ENCODE measurements at places on chromosomes 4 and X.

- DNase-seq, result peak; percentile 78
Observed at GRCh38 chr4:121070696-121071639, 1.4 kb downstream of the NDNF start.

DNA sequence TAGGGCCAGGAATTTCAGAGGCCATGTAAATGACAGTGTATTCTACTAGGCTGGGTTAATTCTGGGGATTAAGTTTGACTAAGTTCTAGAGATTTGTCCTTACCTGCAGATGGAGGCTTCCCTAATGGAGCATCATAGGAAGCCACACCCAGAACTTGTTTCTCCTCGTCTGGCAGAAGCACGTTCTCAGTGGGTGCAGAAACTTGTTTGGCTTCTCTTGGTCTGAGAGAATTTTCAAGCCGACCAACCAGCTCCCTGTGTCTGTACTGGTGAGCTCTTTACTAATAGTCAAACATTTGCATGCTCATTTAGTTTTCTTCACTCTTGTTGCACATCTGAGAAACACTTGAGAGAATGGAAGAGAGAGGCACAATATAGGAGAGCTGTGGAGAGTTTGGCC is 907 bp upstream of the ATP10D start:
- no peak for DNase-seq

- DNase-seq, result peak; percentile 66
Observed at GRCh38 chrX:12955882-12956703, 18.8 kb upstream of the TMSB4X start.

DNA sequence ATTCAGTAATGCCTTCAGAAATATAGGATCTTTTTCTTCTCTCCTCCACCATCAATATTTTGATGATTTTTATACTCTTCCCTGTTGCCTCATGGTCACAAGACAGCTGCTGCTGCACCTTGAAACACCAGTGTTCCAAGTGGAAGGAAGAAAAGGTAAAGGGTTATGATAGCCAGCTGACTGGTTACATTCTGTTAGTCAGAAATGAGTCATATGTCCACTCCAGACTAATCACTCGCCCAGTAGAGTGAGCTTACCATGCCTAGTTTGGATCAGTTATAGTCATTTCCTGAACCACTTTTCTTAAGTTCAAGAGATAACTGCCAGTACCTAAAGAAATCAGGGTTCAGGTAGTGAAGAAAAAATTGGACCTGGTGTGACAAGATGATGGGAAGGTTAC is 532.3 kb upstream of the SMIM31 start:
- no peak for DNase-seq

- no peak for DNase-seq
Observed at GRCh38 chrX:110167952-110168451, 149.9 kb downstream of the AMMECR1 start.

DNA sequence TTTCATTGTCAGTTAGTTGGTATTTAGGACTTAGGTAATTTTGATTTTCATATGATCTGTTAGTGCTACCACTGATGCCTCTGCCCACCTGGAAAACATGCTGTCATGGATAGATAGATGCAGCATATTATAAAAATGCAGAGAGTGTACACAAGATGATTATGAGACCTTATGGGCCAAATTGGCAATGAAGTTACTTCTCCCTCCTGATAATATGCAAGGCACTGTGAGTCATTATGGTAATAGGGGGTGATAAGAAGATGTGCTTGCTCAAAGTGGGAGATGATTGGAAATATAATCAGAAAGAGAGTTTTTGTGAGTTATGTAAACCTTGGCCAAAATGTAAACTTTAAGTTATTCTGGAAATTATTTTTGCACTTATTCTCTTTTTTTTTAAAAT is 56.6 kb upstream of the RHOH start:
- DNase-seq, result no peak

DNA sequence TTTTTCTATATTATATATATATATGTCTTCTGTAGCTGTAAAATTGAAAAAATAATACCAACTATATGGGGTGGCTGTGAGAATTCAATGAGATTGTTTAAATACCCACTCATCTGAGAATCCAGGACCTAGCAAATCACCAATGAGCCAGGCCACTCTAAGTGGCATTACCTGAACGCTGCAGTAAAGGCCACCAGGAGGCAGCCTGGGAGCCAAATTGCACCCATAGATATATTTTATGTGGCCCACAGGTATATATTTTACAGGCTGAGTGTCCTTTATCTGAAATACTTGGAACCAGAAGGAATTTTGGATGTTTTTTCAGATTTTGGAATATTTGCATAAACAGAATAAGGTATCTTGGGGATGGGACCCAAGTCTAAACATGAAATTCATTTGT is 58.2 kb upstream of the C4orf50 start:
- no peak for DNase-seq

DNA sequence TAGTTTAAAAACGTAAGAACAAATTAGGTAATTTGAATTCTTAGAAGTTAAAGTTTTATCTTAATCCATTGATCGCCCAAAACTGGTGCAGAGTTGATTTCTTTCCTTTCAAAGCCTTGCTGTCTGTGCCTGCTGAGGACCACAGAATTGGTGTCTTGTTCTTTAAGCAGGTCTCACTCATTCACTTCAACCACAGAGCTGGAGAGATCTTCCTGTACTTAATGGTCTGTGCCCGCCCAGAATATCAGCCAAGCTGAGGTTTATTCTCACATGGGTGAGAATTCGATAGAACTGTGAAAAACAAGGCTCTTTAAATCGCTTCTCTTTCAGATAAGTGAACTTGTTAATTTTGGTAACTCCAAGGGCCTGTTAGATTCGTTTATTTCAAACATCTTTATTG is 31.6 kb downstream of the DCUN1D4 start:
- DNase-seq, result no peak

- no peak for DNase-seq
Observed at GRCh38 chrX:53294024-53294648, 12.8 kb upstream of the IQSEC2 start.

DNA sequence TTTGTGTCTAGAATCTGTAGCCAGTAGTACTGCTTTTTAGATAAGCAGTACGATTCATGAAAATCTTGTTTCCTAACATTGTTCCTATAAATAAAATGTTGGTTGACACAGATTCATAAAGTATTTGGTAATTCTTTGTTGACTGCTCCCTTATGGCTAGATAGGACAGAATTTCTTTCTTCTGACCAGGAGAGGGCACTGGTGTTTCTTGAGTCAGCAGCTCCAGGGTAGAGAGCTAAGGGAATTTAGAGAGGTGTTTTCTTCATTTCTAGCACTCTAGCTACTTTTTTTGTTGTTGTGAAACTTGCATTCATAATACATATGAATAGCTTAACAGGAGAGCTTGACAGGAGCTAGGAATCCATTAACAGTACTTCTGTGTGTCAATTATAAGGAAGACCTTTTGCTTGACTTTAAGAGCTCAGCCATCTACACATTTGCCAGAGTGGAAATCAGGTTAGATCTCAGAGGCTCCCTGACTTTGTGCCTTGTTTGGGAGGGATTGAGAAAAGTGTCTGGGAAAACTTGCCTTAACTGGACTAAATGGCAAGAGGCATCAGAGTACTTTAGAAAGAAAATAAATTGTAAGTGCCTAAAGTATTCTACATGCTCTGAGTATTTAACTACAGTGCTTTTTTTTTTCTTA is 756.1 kb downstream of the SH3BGRL start:
- peak; percentile 82 for DNase-seq

GRCh38 chrX:71177327-71177726 is 32.7 kb downstream of the NLGN3 start:
- DNase-seq, result no peak

DNA sequence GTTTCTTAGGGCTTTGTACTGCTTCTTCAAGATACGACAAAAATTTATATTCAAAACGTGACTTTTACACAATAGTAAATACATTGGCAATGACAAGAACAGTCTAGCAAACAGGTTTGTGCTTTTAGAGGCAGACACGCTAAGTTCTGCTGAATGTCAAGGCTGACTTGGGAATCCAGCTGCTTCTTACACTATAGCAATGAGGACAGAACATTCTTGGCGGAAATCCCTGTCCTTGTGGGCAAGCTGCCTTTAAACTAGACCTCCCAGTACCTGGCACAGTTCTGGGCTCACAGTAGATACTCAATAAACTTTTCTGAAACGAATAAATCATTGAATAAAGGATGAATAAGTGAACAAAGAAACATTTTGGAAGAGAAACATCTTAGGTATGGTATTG is 148.2 kb downstream of the RASL11B start:
- no peak for DNase-seq

DNA sequence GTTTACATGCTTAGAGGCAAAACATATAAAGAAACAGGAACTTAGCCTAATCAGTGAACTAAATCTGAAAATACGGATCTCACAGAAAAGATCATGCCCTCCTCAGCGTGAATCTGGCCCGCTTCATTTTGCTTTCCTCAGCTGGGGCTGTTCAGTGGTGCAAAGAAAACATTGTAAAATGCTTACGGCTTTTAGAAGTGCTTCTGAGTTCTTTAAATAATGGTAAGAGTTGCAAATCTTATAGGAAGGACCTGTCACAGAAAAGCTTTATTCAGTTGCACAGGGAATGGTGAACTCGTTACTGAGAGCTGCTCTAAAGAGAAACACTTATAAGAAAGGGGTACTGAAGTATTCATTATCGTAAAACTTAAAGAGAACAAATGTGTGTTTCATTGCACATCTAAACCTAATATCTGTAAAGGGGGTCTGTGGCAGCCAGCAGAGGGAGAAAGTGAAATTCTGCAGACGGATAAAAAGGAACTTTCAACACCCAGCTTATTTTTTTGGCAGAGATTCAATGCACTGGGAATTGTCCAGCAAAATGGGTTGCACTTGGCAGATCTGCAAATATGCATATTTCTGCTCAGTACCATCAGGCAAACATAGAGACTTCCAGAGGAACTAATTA is 139.2 kb upstream of the ANK2 start:
- DNase-seq, result no peak

DNA sequence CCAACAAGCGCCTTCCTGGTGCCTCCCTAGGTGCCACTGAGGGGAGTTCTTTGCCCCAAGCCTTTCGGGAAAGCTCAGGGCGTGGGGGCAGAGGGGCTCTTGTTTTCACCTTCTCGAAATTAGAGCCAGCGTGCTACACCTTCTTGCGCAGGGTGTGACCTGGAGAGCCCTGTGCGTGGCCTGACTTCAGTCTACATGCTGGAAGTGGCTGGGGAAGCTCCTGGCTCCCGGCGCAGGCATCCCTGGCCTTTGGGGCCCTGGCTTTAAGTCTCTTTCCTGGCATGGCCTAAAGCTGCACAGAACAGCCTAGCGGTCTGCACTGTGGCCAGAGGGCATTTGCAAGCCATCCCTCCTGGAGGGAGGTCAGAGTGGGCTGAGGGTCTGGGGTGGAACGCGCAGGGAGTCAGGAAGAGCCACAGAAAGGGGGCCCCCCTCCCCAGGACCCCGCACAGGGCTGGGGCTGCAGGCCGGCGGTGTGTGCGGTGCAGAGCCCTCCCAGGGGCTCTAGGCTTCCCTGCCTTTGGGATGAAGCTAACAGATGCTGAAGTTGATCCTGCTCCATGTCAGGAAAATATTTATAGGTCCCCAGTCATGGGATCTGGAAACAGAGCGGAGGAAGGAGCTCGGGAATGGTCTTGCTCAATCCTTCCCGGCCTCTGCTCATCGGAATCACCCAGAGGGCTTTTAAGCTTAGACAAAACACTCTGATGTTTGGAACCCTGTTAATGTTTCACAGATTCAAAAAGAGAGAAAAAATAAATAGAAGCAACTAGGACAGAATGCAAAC is 781 bp upstream of the SPON2 start:
- no peak for DNase-seq

- DNase-seq, result peak; percentile 68
Observed at GRCh38 chr4:150491132-150492049, 90.6 kb upstream of the MAB21L2 start.

GRCh38 chr4:183986971-183987946 is 82.2 kb downstream of the STOX2 start:
- no peak for DNase-seq

GRCh38 chrX:81414630-81415029 is 212.7 kb downstream of the SH3BGRL start:
- DNase-seq, result no peak

GRCh38 chr4:74284053-74284452 is 24.2 kb upstream of the EPGN start:
- no peak for DNase-seq

GRCh38 chrX:119359618-119360382 is 39.3 kb upstream of the SLC25A43 start:
- no peak for DNase-seq

GRCh38 chrX:107675823-107676555 is 47.7 kb downstream of the PRPS1 start:
- peak; percentile 56 for DNase-seq

DNA sequence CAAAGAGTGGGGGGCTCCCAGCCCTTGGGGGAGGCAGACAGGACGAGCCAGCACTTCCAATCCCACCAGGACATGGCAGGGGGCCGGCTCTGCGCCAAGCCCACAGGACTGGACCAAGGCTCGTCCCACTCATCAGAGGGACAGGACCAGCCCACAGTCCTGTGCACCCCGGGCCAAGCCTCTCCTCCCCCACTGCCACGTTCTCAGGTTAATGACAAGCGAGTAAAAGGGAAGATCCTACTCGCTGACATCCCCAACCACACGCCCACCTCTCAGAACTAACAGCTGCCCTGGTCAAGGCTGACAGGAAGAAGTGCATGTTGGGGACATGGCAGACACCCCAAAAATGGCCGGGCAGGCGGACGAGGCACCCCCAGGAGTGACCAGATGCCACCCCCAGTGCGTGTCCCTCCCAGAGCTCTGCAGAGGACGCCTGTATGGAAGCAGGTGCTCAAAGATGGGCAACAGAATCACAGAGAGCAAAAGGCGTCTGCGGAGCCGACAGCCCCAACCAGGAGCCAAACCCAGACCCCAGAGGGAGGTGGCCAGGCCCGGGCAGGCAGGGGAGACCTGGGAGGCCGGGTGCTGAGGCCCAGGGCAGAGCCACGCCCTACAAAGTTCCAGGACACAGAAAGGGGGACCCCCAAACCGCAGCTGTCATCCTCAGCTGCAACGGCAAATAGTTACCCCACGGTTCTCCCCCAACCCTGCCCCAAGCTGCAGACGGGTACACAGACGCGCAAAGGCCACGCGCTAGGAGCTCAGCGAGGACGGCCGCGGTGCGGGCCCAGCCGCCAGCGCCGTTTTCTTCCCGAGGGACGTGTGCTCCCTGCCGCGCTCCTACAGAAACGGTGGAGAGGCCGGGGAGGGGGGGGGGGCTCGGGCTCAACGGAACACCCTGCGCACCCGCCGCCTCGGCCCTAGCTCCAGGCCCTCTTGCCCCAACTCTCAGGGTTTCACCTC is 1.7 kb downstream of the CTBP1 start:
- peak; percentile 33 for DNase-seq

DNA sequence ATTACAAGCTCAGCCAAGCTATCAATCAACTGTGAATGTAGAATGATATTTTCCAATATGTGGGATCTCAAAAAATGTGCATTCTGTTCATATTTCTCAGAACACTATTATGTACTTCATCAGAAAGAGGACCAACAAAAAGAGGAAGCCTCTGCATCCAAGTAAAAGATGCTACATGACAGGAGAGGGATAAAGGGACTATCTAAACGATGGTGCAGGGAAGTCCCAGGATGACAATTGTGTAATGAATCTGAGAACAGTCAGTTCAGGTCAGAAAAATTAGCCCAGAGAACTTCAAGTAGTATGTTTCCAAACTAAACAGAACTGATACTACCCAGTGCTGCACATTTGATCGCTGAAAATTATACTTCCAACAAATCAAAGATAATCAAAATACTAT is 127.0 kb downstream of the ZNF330 start:
- DNase-seq, result no peak

- DNase-seq, result peak; percentile 64
Observed at GRCh38 chr4:152460488-152460887, 75.4 kb downstream of the FBXW7 start.
